KG1 (cell line): ENCODE measurements at places on chromosomes 7 and 10.

DNA sequence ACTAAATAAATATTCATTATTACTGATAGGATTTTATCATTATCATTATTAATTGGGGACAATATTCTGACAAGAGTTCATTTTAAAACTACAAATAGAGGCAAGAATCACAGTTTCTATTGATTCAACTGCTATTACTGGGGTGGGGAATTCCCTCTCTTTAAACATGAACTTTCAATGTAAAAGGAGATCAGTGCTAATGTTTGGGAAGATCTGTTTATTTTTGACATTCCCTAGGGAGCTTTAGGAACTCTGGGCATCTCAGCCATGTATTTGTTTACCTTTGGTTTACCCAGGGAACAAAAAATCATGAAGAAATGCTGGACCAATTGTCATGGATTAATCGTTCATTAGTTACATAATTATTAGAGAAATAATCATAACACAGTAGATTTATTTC, 443.2 kb upstream of the AKR1E2 start:
- no peak for DNase-seq

DNA sequence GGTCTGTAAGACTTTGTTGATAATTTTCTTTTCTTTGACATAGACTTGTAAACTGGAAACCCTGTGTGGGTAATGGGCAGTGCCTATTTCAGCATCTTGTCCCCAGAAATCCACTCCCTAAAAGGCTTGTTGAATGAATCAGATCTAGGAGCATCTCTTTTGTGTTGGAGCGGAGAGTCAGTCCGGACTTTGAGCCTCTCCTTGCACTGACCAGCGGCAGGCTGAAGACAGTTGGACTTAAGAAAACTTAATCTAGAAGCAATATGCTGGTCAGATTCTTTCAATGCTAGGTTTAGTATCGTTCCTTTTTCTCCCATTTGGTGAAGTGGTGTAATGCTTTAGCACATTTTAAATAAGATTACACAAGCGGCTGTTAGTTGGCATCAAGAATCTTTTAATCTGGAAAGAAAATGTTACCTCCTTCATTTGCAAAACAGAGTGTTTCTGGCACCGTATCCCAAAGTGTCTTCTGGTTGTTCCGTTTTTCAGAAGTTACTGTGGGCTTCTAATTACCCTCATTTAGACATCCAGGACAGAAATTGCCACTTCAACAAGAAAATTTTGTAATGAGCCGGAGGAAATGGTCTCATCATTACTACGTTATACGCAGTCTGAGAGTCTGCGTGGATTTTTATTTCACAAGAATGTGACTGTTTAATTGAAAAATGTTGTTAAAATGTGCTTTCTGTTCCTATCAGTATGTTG, 74.7 kb downstream of the CUX1 start:
- DNase-seq, result no peak

GRCh38 chr10:117541405-117541908, 1.1 kb upstream of the EMX2 start:
- DNase-seq, result no peak

- DNase-seq, result no peak
Measured at GRCh38 chr10:130368761-130369560, 232.8 kb downstream of the GLRX3 start.

- no peak for DNase-seq
Measured at GRCh38 chr7:156143683-156144082, 331.4 kb upstream of the SHH start.

DNA sequence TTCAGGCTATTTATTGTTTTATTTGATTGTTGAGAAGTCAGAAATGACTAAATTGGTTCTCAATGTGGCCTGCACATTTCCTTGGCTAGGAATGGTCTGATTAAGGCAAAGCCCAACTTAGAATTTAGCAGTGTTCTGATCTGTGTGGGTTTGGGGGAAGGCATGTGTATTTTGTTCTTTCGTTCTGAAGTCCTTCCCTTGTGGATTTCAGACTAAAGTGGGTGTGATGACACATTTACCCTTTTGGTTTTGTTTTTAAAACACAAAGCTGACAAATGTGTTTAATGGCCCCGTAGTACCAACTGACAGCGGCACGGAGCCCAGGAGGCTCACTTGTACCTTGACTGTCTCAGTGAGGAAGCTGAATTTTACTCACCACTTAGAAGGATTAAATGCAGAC, 452.3 kb upstream of the GALNT17 start:
- no peak for DNase-seq

- no peak for DNase-seq
Measured at GRCh38 chr10:86824151-86824550, 67.7 kb downstream of the BMPR1A start.

- peak; percentile 80 for DNase-seq
Measured at GRCh38 chr10:125160856-125161706, 718 bp upstream of the CTBP2 start.

- DNase-seq, result no peak
Measured at GRCh38 chr10:79468841-79469585, 23.6 kb upstream of the ZCCHC24 start.

DNA sequence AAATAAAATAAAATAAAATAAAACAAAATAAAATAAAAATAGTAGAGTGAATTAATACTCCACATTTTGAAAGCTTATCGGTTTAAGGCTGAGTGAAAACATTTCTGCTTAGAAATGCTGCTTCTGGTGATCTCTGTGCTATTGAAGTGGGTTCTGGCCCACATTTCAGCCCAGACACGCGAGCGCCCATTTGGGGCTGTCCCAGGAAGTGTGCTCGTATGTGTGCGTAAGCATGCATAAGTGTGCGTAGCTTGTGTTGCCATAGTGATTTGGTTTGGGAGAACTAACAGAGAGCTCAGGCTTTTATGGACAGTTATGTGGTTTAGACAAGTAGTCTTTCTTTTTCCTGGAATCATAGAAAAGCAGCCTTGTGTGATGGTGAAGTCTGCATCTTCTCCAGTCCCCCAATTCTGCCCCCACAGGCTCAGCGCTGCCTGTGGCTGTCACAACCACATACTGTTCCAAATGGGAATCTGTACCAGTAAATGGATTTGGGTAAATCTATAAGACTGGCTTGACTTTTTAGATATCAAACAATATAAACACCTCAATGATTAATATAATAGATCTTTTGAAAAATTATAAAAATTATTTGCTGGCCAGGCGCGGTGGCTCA, 29.8 kb upstream of the PURB start:
- no peak for DNase-seq

DNA sequence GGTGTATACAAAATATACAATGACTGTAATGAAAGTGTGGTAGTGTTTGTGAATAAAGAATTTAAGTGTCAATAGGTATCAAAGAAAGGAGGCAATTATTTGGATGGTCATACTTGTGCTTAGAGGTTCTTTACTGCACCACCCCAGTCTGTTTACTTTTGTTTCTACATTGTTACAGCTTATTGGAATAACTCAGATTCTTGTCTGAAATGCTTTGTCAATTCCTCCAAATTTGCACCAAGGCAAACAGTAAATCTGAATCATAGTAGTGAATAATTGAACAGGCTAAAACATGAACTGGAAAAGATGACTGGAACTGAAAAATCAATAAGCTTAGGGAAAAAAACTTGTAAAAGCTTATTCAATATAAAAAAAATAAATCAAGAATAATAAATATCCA, 319.2 kb downstream of the EXOC4 start:
- no peak for DNase-seq

DNA sequence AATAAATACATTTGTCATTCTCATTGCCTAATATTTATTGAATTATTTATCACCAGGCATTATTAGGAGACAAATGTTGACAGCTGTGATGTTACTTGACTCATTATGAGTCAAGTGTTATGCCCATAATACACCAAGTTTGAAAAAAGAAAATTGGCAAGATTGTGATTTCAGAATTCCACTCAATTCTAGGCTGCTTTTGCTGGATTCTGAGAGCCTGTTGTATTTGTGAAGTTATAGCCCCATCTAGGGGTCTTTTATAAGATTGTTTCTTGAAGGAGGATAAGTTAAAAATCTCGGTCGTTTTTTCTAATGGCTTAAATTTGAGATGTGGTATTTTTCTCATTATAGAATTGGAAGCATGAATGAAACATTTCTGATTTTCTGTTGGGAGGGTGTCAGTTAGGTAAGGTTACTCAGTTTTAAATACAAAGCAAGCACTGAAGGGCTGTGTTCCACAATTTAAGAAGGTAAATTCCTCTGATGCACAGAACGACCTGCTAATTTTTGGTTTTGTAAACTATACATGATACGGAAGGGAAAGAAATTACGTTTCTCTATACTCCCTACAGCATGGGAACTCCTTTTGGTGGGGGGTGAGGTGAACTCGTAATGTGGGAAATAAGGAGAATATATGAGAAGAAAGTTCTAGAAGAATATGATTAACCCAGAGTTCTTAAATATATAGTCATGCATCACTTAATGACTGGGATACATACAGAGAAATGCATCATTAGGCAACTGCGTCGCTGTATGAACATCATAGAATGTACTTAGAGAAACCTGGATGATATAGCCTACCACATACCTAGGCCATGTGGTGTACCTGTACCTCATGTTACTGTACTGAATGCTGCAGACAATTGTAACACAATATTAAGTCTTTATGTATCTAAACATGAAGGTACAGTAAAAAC, 2.6 kb downstream of the STK31 start:
- peak; percentile 28 for DNase-seq

GRCh38 chr10:506451-507354, 182.8 kb downstream of the DIP2C start:
- DNase-seq, result no peak

- DNase-seq, result no peak
Measured at GRCh38 chr10:36336315-36336714, 694.2 kb upstream of the FZD8 start.

DNA sequence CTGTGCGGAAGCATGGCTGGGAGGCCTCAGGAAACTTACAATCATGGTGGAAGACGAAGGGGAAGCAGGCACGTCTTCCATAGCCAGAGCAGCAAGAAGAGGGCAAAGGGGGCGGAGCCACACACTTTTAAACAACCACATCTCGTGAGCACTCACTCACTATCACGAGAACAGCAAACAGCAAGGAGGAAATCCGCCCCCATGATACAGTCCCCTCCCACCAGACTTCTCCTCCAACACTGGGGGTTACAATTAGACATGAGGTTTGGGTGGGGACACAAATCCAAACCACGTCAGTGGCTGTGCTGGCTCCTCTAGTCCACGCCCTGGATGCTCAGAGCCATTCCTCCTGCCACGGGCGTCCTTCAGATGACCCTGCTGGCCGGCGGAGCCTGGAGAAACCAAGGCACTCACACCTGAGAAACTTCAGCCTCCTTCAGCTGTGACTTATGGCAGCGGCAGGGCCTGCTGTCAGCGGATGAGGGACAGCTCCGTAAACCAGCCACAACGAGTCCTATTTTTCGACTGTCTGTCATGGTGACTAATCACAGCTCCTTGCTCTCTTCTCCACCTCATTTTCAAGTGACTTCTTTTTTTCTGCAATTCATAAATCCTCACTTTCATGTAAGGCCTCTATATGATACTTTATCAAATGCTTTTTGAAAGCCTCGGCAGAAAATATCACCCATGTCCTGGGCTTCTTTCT, 167.9 kb upstream of the PFKP start:
- DNase-seq, result no peak

GRCh38 chr7:18224138-18224537, 196.5 kb upstream of the PRPS1L1 start:
- no peak for DNase-seq

- no peak for DNase-seq
Measured at GRCh38 chr7:151242159-151243044, 6.1 kb downstream of the SMARCD3 start.

DNA sequence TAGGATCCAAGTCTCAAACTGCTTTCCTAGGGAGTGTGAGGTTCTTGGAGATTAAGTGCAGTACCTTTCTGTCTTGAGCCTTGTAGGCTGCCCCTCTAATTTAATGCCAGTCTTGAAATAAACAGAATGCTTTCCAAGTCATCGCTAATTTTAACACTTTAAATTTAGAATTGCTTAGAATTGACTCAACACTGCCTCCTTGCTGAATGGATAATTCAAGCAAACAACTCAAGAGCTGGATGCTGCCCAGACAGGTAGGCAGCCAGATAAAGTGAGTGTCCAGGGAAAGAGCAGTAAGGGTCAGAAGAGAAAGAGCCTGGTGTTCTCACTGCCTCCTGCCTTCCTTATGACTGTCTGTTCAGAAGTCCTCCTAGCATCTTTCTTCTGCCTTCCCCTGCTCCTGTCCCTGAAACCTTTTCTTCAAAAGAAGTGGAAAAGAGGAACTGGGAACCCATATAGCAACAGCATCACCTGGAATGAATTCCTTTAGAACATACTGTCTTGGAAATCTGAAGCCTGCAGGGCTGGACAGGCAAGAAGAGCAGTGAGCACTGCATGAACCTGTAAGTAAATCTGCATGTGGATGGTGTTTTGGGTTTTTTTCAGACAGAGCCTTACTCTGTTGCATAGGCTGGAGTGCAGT, 3.1 kb upstream of the GOT1 start:
- DNase-seq, result no peak

DNA sequence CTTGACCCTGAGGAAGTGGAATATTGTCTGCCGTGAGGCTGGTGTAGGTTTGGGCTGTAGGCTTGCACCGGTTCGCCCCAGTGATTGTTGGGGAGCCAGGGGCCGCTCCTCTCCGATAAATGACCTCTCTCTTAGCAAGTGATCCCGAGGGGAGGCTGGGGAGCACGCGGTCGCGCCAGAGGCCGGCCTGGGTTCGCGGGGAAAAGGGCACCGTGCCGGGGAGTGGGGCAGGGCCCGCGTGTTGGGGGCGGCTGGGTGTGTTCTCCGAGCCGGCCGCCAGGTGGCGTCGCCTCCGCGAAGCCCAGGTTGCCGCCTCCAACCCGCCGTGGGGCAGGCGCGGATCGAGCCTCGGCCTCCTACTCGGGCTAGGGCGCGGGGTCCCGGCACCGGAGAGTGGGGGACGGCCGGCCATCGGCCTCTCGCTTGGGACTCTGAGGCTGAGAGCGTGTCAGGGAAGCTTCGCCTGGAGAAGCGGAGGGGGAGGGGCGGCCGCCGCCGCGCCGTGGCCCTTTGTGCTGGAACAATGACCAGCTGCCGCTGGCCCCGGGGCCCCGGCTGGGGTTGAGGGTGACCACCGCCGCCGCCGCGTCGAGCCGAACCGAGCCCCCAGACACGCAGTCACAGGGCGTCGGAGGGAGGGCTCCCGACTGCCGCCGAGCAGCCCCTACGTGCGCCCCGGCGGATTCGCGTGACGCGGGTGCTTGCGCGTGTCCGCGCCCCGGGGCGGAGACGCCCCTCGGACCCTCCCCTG, 442 bp upstream of the LZTS2 start:
- DNase-seq, result peak; percentile 53

DNA sequence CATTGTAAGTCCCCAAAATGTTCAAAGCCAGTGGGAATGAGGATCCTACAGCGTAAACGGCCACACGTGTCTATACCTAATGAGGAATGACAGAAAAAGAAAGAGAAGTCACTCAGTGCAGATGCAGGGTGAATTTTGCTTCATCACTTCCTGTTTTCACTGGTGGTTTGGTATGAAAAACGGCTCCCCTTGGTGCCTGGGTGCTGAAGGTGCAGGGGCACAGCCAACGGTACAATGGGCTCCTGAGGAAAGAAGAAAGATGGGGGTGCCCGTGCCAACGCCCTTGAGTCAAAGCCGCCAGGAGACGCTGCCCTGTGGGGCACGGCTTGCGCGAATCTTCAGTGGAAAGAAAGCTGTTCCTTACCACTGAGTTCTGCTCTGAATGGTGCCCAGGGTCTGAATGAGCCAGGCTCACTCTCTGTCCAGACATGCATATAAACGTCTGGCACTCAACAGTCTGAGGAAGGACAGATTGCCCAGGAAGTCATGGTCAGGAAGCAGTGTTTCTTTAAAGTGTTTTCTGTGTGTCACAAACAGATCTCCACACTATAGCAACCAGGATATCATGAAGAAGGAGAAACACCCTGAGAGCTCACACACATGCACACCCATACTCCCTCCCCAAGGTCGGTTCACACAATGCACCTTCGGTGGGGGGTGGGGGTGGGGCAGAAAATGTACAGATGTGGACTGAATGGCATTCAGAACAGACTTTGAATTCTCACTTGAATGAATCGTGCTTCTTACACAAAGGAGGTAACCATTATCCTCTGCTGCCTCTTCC, 105.8 kb downstream of the ELMO1 start:
- peak; percentile 69 for DNase-seq
